ENCODE measurements at places on chromosomes 6 and 20. TPM values are rescaled to one million over a fixed set of nuclear protein-coding genes. Genes with fewer than 3 reads are reported as not detected.

Gene MUC22
- not detected for total RNA-seq

Gene DNAH8
- not detected for total RNA-seq

DNA sequence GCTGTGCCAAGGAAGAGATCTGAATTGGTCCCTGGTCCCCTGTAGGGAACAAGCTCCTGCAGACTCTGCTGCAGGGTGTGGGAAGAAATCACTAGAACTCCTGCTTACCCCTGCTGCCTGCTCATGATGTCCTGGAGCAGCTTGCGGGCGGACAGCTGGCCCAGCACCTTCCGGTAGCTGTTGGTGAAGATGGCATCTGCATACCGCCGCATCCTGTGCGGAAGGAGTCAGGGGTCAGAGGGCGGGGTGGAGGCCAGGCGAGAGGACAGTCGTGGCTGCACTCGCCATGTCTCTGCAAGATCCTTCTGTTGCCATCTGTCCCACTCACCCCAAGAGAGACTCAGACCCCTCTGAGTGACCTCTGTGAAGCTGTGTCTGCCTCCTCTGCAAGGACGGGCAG lies 5.3 kb downstream of the GHRH start:
- no peak for DNase-seq

GRCh38 chr6:113805173-113805790 lies 51.9 kb upstream of the MARCKS start:
- DNase-seq: no peak

Gene UBE2V1
- total RNA-seq: 58.9 TPM

DNA sequence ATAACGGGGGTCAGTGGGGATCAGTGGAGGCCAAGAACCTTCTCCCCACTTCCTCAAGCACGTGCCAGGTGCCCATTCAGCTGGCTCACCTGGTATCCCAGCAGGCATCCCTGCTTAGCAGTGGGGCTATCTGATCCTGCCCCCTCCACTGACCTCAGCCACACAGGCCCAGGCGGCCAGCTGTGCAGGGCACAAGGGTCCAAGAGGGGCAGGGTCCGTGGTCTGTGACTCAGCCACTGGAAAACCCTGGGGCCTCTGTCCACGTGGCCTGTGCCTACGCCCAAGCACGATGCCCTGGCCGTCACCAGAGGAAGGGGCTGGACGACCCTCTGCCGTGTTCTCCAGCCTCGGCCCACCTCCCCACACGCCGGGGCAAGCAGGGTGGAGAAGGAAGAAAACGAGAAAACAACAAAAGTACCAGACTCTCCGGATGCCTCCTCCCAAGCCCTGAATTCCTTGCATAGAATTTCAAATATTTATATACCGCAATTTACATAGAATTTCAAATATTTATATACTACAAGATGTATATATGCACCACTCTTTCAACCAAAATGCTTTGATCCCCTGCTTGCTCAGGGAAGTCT lies 12.1 kb downstream of the PXDC1 start:
- DNase-seq: no peak

DNA sequence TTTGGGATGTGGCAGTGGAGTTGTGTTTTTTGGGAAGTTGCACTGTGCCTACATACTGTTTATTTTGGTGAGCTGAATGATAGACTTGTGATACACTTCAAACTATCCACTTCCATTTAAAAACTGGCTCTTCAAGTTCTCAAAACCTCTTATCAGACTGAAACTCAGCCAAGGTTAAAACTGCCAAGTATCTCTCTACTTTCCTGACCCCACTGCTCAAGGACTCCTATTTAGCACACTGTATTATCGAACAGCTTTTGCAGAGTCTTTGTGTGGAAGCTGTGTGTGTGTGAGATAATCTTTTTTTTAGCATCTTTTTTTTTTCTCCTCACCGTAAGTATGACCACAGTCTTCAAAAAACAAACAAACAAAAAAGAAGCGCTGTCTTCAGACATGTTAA lies 21.1 kb downstream of the STX11 start:
- DNase-seq: no peak

- no peak for DNase-seq
These were observed 502.4 kb upstream of the PTCHD4 start for GRCh38 chr6:48613231-48613949.

GRCh38 chr20:44702776-44703175 lies 12.4 kb upstream of the CCN5 start:
- DNase-seq: peak; percentile 93

- DNase-seq: no peak
These were observed 99.3 kb downstream of the RAMACL start for GRCh38 chr6:166487148-166487547.

DNA sequence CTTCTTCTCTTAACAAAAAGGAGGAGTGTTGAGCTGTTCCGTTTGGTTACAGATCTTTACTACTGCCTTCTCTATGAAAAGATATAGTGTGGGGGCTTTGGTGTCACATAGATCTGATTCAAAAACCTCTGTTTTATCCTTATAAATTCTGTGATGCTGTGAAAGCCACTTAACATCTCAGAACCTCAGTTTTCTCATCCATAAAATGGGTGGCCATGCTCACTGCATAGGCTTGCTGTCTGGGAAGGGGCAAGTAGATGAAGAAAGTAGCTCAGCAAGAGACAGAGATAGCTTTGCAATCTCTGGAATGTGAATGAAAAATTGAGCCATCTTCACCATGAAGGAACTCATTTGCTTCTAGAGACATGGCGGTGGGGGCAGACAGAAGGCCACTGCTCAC lies 31.6 kb upstream of the RNF24 start:
- DNase-seq: no peak

DNA sequence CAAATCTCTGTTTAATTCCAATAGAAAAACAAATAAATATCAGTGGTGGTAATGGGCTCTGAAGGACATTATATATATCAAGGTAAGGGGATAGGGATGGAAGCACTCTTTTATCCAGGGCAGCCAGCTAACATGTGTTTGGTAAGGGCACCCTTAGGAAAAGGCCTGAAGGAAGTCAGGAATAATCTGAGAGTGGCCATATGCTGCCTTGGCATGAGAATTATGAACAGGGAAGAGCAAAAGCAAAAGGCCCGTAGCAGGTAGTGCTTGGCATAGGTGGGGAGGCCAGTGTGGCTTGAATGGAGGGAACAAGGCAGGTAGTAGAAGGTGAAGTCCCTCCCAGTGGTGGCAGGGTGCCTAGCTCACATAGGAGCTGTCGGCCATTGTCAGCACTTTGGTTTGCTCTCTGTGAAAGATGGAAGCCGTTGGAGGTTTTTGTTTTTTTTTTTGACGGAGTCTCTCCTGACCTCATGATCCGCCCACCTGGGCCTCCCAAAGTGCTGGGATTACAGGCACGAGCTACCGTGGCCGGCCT lies 39.6 kb upstream of the CSE1L start:
- DNase-seq: no peak

Gene TREM2
- not detected for total RNA-seq

DNA sequence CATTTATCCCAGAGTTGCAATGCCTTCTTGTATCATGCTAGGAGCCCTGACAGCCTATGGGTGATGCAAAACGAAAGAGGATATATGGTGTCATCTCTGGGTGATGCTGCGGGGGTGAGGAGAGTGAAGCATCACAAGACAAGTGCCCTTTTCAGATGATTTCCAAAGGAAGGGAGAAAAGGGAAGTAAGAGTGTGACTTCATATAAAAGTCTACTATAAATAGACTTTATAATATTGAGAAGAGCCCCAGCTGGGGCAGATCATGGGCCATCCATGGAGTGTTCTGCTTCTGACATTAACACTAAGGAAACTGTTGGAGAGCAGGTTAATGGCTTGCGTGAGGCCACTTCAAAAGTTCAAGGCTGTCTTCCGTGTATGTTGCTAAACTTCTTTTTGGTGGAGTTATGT lies 4.4 kb downstream of the CD83 start:
- DNase-seq: no peak

DNA sequence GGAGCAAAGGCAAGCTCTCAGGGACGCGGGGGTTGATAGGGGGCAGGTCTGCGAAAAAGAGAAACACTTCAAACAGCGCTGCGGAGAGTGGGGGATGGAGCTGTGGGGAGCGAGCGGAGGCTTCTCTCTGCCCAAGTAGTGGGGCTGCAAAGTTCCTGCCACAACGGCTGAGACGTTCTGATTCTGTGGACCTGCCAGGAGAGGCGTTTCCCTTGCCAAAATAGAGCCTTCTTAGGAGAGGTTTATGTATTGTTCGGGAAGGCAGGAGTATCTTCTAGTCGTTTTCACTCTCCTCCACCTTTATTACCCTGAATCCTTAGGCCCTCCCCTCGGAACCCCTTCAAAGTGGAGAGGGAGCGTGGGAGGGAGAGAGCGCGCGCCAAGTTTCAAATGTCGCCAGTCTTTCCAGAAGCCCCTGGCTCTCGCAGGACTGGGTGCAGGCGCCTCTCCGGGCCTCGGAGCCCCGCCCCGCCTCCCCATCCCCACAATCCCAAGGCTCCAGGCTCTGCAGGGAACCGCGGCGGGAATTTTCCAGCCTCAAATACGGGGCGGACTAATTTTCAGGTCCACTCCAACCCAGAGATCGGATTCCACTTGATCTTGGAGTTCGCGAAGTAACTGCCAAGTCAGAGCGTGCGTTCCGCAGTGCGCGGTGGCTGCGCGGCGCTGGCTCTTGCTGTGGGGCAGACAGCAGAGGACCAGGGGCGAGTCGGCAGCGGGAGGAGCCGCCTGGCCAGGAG lies 10.0 kb upstream of the POU3F2 start:
- DNase-seq: no peak

Gene RPS18
- total RNA-seq: 2,446 TPM

DNA sequence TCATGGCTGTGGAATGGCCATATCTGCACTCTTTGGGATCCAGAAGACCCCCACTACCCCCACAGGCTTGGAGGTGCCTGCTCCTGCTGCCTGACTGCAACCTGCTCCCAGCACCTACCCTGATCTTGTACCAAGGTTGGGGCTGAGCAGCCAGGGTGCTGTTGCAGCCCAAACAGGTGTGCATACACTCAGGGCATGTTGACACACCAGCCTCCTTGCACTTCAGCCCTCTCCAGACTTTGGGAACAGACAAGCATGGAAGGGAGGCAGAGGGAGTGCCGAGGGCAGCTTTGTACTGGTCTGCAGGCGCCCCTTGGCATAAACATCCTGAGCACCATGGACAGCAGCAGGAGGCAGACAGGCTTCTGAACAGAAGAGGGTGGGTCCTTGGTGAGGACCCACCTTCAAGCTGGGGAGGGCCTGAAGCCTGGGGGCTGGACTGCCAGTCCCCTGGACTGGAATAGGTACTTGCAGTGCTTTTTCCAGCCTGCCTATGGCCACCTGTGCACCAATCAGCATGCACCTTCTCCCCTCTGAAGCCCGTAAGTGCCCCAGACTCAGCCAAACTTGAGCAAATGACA lies 1675.8 kb downstream of the HACE1 start:
- no peak for DNase-seq

GRCh38 chr20:5033566-5033965 lies 32.3 kb upstream of the SLC23A2 start:
- DNase-seq: no peak

DNA sequence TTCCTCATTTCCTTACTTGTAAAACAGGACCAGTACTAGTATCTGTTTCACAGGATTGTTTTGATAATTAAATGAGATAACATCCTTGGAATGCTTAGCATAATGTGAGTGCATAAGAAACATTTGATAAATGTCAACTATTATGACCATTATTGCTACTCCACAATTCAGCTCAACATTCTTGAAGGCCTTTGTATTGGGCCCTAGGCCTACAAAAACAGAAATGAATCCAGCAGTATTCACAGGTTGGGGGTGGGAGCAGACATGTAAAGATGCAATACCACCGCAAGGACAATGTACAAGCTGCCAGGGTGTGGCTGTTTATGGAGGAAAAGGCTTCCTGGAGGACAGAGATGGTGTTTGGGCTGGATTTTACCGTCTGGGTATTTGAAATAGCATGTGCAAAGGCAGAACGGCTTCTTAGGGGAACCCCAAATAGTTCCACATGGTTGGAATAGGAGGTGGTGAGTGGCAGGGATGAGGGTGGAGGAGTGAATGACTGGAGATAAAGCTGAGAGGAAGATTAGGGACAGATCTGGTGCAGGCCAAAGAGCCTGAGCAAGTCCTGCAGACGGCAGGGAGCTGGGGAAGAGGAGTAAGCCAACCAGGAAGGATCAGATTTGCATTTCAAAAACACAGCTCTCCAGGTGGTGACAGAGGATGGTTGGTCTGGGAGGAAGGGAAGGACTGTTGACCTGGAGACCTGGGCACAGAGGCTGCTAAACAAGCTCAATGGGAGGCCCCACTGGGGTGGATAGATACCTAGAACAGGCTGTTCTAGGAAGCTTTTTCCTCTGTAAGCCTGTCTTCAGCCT lies 57.0 kb upstream of the EPB41L1 start:
- peak; percentile 59 for DNase-seq

- peak; percentile 34 for DNase-seq
These were observed 20.7 kb upstream of the RREB1 start for GRCh38 chr6:7087066-7087465.

Gene PAX1
- not detected for total RNA-seq

DNA sequence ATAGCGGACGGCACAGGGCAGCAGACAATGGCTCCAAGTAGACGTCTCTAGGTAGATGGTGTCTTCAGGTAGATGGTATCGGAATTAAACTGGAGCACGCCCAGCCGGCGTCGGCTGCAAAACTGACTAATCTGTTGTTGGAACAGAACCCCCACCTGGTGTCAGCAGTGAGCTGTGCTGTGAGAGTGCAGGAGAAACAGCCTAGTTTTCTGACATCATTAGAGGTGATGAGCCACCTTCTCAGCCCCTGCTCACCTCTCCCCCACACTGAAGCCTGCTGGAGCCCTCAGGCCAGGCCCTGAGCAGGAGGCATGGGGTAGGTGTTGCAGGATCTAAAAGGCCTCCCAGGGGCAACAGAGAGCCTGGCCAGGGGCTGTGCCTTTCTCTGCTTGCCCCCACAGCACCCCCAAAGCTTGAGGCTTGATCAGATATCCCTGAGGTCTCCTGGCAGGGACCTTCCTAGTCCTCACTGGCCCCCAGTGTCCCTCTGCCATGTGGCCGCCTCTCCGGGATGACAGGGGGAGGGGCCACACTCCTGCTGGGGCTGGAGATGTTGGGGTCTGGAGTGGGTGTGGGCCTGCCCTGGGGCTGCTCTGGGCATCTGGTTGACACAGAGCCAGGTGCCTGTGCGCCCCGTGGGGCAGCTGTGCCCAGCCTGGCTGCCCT lies 6.9 kb upstream of the HELZ2 start:
- peak; percentile 53 for DNase-seq

GRCh38 chr6:1570848-1571247 lies 38.9 kb upstream of the FOXC1 start:
- DNase-seq: no peak

Gene FAM83C
- total RNA-seq: 0.24 TPM

GRCh38 chr20:63375438-63375837 lies 14.3 kb upstream of the CHRNA4 start:
- no peak for DNase-seq

Gene GNRH2
- total RNA-seq: not detected

Gene TMEM244
- total RNA-seq: not detected

Gene PPP1R16B
- total RNA-seq: 0.14 TPM

GRCh38 chr6:142784344-142784743 lies 160.6 kb downstream of the HIVEP2 start:
- no peak for DNase-seq

- DNase-seq: no peak
These were observed 79.1 kb upstream of the PTPN1 start for GRCh38 chr20:50431066-50431450.

- DNase-seq: no peak
These were observed 280.8 kb upstream of the QKI start for GRCh38 chr6:163133691-163134090.
